ENCODE measurements at places on chromosomes 5 and 9.

DNA sequence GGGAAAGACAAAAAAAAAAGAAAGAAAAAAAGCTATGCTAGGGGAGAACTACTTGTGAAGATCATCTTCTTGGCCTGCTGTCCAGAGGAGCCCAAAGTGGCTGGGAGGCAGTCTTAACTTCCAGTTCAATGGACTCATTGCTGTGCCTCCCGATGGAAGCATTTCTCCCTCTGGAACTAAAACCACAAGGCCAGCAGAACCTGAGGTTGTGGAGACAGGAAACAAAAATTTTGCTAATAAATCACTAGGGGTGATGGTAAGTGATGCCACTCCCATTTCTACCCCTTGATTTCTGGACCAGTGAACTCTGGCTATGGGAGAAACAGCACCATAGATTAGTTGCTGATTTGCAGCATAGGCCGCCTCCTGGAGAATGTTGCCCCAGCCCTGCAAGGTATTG is 123.4 kb upstream of the NFIL3 start:
- no peak for DNase-seq

DNA sequence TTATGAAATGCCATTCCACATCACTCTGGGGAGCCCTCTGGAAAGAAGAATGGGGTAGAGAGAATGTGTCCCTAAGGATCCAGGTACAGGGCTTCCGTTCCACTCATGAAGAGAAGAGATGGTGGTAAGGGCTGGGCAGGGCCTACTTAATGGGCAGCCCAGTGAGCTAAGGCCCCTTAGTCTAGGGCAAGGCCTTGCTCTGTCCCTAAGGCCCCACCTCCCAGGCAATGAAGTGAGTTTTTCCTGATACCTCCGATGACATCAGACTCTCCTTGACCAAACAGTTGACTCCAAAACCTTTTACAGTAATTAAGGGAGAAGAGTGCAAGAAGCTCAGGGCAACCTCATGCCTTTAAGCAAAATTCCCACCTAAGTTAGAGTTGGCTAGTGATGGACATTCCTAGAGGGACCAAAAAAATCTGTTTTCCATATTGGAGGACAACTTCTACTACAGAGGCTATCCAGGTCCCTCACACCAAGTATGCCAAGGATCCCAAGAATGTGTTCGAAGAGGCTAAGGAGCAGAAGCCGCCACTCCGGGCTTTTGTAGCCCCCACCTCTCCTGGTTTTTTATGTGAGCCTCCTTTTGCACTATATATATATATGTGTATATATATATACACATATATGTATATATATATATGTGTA is 5.9 kb downstream of the KLF9 start:
- DNase-seq = no peak

DNA sequence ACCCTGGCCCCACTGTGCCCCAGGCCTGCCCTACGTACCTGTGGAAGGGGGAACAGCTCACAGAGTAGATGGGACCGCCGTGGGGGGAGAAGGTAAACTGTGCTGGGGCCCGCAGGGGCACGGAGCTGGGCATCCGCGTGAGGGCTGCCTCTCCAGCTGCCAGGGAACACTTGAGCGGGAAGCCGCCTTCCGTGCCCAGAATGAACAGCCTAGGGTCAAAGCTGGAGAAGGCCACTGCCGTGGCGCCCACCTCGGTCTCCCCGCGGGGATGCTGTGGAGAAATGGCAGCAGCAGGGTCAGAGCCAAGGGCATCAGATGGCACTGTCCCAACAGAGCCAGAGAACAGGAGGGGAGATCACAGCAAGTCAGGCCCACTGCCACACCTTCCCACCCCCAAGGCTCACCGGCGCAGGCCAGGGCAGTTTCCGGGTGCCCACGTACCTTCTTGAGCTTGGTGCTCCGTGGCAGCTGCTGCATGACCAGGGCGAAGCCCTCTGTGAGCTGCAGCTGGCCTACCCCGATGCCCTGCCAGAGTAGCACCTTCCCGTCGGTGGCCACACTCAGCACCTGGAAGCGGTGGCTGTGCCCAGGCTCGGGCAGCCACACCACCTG is 21.9 kb downstream of the DYNC2I2 start:
- no peak for DNase-seq

DNA sequence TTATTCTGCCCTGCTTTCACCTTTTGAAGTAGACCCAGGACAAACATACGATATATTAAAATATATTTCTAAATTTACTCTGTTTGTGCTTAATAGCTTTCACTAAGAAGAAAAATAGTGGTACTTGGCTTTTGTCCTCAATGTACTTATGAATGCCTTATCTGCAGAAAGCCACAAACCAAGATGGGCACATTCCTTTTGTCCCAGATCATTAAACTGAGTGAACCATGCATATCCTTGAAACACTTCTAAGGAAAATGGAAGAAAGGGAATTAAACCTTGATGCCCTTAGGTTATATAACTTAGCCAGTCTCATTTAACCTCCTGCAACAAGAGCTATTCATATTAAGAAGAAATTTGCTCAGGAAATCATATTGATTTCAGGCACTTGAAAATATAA is 553.8 kb upstream of the CDH9 start:
- DNase-seq = no peak

- no peak for DNase-seq
These were observed 803.8 kb upstream of the ZNF608 start for GRCh38 chr5:125550274-125550673.

DNA sequence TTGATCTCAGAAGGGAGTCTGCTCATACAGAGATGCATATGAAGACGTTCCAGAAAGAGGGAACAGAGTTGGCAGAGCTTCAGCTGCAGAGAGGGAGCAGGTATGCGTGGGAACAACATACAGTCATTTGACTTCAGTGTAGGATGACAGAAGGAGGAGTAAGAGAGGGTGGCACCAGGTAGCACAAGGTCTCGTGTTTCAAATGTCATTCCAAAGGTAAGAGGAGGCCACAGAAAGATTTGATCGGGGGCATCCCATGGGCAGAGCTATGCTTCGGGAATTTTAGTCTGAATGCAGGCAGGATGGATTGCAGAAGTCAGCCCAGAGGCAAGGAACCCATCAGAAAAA is 367.1 kb downstream of the CDK5RAP2 start:
- DNase-seq = no peak

DNA sequence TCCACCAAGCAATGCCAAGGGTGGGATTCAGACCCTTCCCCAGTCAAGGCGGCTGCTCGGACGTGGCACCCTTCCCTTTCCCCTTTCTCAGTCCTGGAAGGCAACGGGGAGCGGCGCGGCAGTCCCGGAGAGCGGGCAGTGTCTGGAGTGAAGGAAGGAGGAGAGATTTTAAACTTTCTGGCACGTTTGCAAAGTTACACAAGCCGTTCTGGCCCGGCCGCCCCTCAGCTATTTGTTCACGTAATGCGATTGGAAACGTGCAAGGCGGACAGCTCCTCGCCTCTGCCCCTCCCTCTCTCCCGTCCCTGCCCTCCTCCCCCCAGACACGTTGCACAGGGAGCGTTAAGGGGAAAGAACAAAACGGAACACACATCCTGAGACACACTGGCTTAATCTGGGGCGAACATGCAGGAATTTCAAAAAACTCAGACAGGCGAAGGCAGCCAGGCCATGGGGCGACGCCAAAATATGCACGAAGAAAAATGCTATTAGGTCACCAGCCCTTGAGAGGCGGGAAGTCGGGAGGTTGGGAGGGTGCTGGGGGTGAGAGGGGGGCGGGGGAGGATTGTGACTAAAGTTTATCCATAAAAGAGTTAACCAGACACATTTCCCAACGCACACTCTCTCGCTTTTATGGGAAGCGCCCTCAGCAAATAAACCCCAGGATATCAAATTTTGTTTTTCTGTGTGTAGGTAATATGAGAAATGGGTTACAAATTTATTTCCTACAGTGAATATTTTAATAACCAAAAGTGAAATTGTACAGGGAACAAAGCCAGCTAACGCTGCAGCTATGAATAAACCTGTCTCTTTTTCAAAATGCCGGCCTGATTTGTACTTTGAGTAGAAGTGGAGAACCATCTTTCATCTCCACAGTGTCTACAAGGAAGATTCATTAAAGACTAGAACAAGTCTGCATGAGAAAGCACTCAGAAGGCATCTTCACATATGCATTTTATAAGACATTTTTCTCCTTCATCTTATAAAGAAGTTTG is at the start of gene LOX:
Gene LOX, minus strand, starts transcription at position 144 of the 995 bp plus-strand sequence. CDS start 274 bp downstream, outside the sequence.
- peak; percentile 71 for DNase-seq

DNA sequence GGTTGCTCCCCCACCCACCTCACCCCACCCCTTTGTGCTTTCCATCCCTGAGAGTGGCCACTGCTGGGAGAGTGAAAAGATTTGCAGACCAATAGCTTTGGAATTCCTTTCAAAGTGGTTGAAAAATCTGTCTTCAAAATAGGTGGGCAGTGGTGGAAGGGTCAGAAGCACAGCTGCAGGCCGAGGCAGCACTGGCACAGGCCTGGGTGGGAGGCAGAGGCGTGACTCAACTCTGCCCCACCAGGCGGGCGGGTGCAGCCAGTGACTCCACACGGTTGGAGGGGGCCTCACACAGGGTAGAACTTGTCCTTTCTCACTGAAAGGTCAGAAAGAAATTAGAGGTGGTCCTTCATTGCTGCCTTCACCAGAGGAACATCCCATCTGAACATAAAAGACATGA is 214.9 kb upstream of the TBCA start:
- DNase-seq = no peak

DNA sequence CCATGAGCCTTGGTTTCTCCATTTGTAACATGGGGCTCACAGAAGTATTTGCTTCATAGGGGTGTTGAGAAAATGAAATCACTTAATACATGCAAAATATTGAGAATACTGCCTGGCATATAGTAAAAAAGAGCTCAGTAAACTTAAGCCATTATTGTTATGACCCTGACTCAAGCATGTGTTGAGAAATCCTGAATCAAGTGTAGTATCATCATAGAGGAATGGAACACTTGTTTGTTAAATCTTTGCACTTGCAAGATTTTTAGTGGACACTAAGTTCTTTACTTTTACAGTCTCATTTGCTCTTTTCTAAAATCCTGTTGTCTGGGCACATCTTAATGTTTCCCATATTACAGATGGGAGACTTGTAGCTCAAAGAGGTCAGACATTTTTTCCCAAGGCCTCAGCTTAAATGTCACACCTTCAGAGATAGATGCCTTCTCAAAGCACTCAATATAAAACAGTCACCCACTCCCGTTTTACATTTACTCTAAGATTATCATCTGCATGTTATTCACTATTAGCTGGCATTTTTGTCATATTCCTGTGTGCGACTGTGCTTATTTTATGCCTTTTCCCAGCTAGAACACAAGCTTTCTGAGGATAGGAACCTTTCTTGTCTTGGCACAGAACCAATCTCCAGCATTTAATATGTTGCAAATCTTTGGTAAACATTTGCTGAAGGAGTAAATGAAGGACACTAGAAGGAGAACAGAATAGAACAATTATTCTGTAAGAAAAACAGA is 250.0 kb upstream of the TNC start:
- no peak for DNase-seq

DNA sequence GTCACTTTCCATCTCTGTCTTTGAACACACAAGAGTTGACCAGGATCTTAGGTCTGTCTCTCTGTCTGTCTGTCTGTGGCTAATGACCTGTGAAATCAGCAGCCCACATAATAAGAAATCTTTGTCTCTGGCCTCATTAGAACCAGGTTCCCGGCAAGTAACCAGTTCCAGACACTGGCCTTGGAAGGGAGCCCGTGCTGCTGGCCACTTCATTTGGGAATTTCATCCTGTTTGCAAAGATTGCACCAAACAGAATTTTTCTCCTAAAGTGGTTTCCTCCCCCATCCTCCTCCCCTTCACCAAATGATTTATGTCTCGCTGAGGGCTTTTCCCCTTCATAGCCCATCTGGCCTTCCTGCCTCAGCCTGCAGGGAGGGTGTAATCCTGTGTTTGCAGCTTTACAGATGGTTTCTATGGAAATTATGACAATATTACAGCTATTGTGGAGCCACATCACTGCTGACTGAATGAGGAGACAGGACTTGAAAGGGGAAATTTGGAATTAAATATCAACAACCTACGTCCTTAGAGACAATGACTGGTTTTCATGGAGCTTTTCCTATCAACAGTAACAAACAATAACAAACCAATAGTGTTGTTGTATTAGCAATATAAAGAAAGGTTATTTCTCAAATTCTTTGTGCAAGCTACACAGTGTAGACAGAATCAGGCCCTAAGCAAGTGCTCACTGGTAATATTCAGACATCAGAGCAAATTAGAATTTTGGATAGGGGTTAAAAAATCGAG is 25.7 kb downstream of the DPYSL3 start:
- no peak for DNase-seq

DNA sequence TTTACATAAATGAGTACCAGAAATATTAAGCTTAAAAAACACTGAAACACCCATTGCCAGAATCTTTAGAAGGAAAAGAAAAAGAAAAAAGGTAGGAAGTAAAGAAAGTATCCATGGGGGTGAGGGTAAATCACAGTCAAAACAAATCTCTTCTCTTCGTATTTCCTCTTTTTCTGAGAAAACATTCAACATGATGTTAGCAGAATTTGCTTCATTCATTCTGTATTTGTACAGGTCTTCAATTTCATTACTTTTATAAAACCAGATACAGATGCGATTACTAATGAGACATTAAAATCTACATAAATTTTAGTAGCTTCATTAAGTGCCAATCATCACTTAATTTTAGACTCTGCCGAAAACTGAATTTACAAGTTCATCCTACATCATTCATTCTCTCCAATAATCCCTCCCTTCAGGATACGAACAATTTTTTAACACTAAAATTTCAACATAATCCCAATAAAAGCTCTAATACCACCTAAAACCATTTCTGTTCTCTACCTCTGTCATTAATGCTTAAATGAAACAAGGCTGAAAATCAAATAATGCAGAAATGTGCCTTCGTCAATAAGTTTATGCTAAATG is 7.0 kb downstream of the NR3C1 start:
- no peak for DNase-seq

DNA sequence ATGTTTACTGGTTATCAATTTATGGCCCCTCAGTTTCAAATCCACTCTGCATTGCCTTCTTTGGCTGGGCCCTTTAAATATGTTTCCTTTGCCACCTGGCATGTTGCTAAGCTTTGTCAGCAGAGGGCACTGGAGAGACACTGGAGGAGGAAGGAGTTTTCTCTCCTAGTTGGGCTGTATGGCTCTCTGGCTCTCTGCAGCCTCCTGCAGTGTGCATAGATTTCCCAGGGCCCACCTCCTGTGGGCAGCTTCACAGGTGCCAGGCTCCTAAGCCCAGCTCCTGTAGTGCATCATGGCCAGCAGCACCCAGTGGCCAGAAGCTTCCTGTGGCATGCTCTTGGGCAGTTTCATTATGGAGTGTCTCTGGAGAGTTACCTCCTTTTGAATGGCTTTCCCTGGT is 23.3 kb downstream of the CAVIN4 start:
- peak; percentile 54 for DNase-seq

DNA sequence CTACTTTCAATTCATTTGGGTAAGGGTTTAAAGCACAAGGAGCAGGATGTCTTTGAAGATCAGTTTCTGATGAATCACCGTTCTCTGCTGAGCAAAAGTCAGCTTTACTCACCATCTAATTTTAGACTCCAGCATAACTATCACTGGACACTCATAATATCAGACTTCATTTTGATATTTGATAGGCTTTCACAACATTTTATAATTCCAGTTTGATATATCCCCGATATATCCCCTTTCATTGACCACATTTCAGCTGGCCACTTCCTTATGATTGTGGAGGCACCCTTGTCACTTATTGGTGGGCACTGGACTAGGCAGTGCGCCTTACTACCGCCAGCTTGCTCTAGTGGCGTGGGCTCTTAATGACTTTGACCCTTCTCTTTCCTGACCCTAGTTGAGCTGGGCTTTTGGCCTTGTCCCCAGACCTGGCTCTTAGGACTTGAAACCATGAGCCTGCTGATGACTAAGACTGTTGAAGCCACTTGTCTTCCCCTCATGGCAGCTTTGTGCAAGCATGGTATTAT is 46.8 kb downstream of the CYSTM1 start:
- no peak for DNase-seq

- no peak for DNase-seq
These were observed 19.9 kb downstream of the ABLIM3 start for GRCh38 chr5:149161026-149161687.
